ENCODE measurements at places on chromosomes 1 and 21. TPM values are rescaled to one million over a fixed set of nuclear protein-coding genes. Genes with fewer than 3 reads are reported as not detected.

Gene MARK1
- 15.4 TPM for total RNA-seq

Gene ZFP69B
- total RNA-seq: 2.2 TPM

Gene BCL2L15
- 0.09 TPM for total RNA-seq

DNA sequence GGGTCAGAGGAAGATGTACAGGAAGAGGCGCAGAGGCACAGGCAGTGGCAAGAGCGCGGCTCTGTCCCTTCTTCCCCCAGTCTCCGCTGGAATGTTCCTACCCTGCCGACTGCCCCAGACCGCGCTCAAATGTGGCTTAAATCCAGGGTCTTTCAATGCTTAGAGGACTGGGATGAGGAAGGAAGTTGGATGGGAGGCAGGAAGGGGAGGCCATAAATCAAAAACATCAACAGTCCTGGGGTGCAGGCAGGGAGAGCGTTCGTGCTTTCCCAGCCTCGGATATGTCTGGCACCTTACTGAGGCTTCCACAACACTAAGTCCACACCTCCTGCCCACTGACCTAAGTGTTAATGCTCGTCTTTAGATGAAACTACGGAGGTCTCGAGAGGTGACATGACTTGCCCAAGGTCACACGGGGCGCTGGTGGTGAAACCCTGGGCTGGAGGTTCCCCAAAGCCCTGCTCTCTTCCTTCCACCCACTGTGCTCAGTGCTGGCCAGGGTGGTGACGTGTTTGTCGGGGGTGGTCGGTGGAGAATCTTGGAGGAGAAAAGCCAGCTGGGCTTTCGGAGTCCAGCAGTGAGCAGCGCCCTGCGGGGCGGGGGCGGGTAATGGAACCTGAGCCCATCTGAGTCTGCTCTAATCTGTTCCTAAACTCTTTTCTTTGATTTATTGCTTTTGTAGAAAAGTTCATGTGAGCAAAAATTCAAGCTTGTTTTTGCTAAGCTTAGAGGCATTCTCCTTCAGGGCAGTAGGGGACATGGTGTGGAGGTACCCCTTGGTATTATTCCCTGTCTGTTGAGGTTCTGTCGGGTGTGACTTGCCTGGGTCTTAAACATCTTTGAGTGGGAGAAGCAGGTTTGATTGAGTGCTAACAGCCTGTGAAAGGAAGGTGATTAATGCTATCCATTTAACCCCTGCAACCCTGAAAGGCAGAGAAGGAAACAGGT lies 708 bp downstream of the CDA start:
- peak overlapping the region; percentile 64 for H3K27ac ChIP-seq
- peaks cover 2% of the 10 kb centered on the region for H3K4me1 ChIP-seq
- H3K27me3 ChIP-seq: peaks cover 46% of the 10 kb centered on the region
- peak; percentile 45 for DNase-seq

- no peak overlapping the region for H3K27ac ChIP-seq
- DNase-seq: no peak
- H3K27me3 ChIP-seq: no peaks in the 10 kb centered on the region
- peaks cover 7% of the 10 kb centered on the region for H3K4me1 ChIP-seq
- H3K4me3 ChIP-seq: no peak overlapping the region
Observed at GRCh38 chr1:183355181-183355580, 63.0 kb downstream of the NMNAT2 start.

- H3K27me3 ChIP-seq: peaks cover 9% of the 10 kb centered on the region
- H3K4me3 ChIP-seq: no peak overlapping the region
- peak; percentile 18 for DNase-seq
Observed at GRCh38 chr1:247445526-247446356, 12.2 kb downstream of the OR2B11 start.

GRCh38 chr1:111406321-111406768 lies 21.2 kb downstream of the OVGP1 start:
- no peaks in the 10 kb centered on the region for H3K36me3 ChIP-seq
- DNase-seq: peak; percentile 71
- H3K27ac ChIP-seq: no peak overlapping the region
- no peak overlapping the region for H3K4me3 ChIP-seq
- no peaks in the 10 kb centered on the region for H3K27me3 ChIP-seq

- no peaks in the 10 kb centered on the region for H3K36me3 ChIP-seq
- peaks cover 38% of the 10 kb centered on the region for H3K4me1 ChIP-seq
- H3K27me3 ChIP-seq: no peaks in the 10 kb centered on the region
- no peak for DNase-seq
- no peak overlapping the region for H3K4me3 ChIP-seq
Observed at GRCh38 chr1:227731696-227732585, 3.2 kb downstream of the JMJD4 start.

DNA sequence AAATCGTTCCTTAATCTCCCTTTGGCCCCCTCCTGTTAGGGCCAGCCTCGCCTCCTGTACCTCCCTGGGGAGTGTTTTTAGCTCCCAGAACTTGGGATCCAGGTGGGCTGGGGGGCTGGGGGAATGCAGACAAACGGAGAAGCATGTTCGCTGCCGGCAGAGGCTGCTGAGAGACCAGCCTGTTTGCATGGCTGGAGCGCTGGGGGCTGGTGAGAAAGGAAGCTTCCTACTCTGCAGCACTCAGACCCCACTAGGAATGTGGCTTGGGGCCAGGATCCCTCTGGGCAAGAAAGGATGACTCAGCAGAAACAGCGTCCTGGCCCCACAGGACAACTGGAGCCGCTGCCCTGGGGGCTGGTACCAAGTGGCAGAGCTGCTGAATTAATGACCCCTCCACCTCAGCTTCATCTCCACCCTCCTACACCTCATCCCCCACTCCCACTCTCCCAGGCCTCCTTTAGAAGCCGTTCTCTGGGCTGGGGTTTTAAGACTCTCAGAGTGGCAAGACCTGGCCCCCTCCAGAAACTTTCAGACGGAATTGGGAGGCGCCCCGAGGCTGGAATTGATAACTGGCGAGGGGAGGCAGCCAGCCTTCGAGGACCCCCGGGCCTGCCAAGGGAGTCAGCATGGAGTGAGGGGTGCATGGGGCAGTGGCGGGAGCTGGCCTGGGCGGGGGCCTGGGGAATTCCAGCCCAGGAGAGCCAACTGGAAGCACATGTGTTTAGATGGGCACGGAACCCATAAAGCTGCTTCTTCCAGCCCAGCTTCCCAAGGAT lies 28.5 kb upstream of the EPS8L3 start:
- H3K36me3 ChIP-seq: no peaks in the 10 kb centered on the region
- peak overlapping the region; percentile 47 for H3K27ac ChIP-seq
- H3K4me1 ChIP-seq: peaks cover 33% of the 10 kb centered on the region
- peak; percentile 73 for DNase-seq
- no peak overlapping the region for H3K4me3 ChIP-seq

DNA sequence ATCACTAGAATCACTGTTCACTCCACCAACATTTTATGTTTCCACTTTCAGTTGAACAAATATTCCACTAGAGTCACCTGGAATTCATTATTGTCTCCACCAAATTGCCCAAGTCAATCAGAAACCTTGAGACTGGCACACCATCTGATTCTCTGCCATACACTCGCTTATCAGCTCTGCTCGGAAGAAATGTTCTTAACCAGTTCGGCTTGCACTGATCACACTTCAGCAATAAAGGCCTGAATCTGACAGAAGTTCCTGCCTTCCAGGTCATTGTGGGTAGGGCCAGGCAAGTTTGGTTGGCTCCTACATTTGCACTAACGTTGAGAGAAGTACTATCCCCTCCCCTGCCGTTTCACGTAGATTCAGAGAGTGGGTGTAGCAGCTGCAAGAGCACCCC lies 10.0 kb downstream of the TPM3 start:
- H3K36me3 ChIP-seq: no peaks in the 10 kb centered on the region
- peak overlapping the region; percentile 95 for H3K4me3 ChIP-seq
- no peaks in the 10 kb centered on the region for H3K27me3 ChIP-seq

- no peak for DNase-seq
- no peak overlapping the region for H3K4me3 ChIP-seq
- no peaks in the 10 kb centered on the region for H3K36me3 ChIP-seq
- H3K27me3 ChIP-seq: no peaks in the 10 kb centered on the region
Observed at GRCh38 chr21:45348591-45349327, 56.2 kb upstream of the COL18A1 start.

GRCh38 chr1:67755619-67756018 lies 70.6 kb downstream of the GADD45A start:
- no peak overlapping the region for H3K27ac ChIP-seq
- no peak for DNase-seq
- peaks cover 52% of the 10 kb centered on the region for H3K4me1 ChIP-seq
- H3K36me3 ChIP-seq: no peaks in the 10 kb centered on the region
- H3K27me3 ChIP-seq: no peaks in the 10 kb centered on the region
- no peak overlapping the region for H3K4me3 ChIP-seq

- DNase-seq: no peak
- H3K27ac ChIP-seq: no peak overlapping the region
- H3K4me3 ChIP-seq: no peak overlapping the region
- H3K4me1 ChIP-seq: peaks cover 31% of the 10 kb centered on the region
Observed at GRCh38 chr1:155326631-155327037, 5.9 kb downstream of the RUSC1 start.

Data from heart right ventricle (tissue), 16 donors.